NCI-H187 (cell line): ENCODE measurements at places on chromosomes 16 and 17.

DNA sequence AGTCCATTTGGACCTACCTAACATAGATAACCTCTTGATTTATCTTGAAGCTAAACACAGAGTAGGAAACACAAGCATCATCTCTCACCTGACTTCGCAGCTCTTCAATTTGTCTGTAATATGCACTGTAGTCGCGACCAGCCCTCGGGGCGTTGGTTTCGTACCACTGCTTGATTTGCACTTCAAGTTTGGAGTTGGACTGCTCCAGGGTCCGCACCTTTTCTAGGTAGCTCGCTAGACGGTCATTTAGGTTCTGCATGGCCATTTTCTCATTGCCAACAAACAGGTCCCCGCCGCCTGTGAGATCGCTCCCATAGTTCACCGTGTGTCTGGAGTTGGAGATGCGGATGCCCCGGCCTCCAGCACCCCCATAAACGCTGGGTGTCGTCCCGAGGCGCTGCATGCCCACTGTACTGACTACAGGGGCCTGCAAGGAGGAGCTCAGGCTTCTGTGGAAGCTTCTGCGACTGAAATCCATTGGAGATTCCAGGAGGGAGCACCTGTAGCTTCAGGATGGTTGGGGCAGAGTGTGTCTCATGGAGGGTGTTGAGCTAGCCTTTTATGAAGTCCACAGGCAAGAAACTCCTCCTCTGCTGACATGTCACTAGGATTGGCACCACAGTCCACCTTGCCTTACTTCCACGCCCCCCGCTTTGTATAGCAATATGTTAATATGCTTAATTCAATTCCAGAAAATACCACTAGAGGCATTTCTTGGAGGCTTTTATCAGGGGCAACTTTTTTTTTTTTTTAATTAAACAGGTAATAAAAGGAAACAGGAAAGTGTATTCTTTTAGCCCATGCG is at the start of gene KRT20:
Gene KRT20 (minus strand): TSS at position 535 of the 805 bp plus-strand sequence. CDS start 57 bp downstream, at position 478.
- no peak for DNase-seq

- DNase-seq, result no peak
Measured at GRCh38 chr17:55986817-55987216, 166.5 kb upstream of the ANKFN1 start.

- no peak for DNase-seq
Measured at GRCh38 chr17:63819585-63820537, 7.4 kb upstream of the PSMC5 start.

- DNase-seq, result no peak
Measured at GRCh38 chr16:69822174-69822935, 60.2 kb downstream of the WWP2 start.

GRCh38 chr17:80792373-80792781 is 199.3 kb upstream of the CHMP6 start:
- no peak for DNase-seq

DNA sequence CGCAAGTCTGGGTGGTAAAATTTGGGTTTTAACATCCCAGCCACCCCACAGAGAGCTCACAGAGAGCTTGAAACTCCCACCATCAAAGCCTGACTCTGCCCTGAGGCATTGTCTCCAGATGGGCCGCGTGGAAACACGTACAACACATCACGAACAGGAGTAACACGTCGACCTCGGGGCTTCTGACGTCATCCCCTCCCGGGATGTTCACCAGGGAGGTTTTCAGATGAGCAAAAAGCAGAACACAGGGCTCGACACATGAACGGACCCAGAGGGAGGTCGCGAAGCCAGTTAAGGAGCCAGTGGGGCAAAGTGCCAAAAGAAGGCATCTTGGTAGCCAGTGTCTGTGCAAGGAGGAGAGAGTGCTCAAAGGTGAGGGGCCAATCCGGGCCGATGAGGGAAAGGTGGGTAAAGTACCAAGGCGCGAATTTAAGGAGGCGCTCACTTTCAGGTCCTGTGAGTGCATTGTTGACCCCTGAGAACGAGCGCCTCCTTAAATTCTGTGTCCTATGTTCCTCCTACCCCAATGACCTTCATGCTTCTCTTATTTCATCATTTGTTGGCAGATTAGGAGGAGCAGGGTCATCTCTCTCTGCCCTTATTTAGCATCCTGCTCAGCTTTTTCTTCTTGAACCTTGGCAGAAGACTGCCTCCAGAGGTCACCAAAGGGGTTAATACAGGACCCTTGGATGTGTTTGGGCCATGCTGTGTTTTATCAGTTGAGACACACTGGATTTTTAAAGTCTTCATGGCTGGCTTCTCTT is 5.6 kb downstream of the RCVRN start:
- DNase-seq, result no peak

DNA sequence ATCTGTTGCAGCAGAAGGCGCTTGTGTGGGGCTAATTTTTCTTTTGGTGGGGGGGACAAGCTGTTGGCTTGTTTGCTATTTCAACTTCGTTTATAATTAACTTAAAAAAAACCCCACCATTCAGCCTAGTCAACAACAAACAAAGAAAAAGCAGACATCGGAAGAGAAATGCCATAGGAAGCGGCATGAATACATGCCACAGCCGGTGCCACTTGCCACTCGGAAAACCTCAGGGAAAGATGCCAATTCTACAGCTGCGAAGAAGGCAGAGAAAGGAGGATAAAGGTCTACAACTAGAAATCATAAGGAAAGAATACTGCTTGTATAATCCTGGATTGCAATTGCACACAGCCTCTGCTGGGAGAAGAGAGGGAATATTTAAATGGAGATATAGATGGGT is 254.4 kb upstream of the PMFBP1 start:
- DNase-seq, result no peak

- no peak for DNase-seq
Measured at GRCh38 chr17:43784628-43785101, 4.4 kb downstream of the CFAP97D1 start.
